ENCODE measurements at places on chromosomes 1 and 21. TPM values are rescaled to one million over a fixed set of nuclear protein-coding genes. Genes with fewer than 3 reads are reported as not detected.
A peak's percentile ranks its signal among the peaks of the same experiment; 100 is the strongest.

- no peaks in the 10 kb centered on the region for H3K4me1 ChIP-seq
- DNase-seq = no peak
- H3K4me3 ChIP-seq = no peak overlapping the region
- H3K36me3 ChIP-seq = no peaks in the 10 kb centered on the region
Measured at GRCh38 chr1:108141621-108142020, 58.5 kb downstream of the SLC25A24 start.

DNA sequence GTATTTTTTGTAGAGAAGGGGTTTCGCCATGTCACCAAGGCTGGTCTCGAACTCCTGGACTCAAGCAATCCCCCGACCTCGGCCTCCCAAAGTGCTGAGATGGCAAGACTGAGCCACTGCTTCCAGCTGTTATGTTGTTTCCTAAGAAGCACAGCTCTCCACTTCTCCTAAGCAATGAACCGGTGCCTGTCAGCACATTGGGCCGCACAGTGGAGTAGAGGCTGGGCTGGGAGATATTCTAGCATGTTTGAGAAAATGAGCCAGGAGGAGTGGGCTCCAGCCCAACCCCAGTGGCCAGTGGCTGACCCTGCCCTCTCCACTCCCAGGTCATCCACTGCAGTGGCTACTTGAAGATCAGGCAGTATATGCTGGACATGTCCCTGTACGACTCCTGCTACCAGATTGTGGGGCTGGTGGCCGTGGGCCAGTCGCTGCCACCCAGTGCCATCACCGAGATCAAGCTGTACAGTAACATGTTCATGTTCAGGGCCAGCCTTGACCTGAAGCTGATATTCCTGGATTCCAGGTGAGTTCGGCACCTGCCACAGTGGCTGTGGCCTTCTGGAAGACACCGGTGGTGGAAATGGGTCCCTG, 27.0 kb downstream of the SIM2 start:
- H3K27ac ChIP-seq = no peak overlapping the region
- no peaks in the 10 kb centered on the region for H3K4me1 ChIP-seq
- DNase-seq = no peak
- peaks cover 37% of the 10 kb centered on the region for H3K27me3 ChIP-seq
- H3K36me3 ChIP-seq = no peaks in the 10 kb centered on the region
- H3K4me3 ChIP-seq = no peak overlapping the region

The ANGPTL3 gene
- total RNA-seq = not detected

- no peak overlapping the region for H3K4me3 ChIP-seq
- no peaks in the 10 kb centered on the region for H3K36me3 ChIP-seq
- H3K27me3 ChIP-seq = no peaks in the 10 kb centered on the region
- H3K27ac ChIP-seq = no peak overlapping the region
Measured at GRCh38 chr1:31381394-31382294, 8.8 kb upstream of the FABP3 start.

- no peak overlapping the region for H3K27ac ChIP-seq
- no peaks in the 10 kb centered on the region for H3K4me1 ChIP-seq
- peaks cover 22% of the 10 kb centered on the region for H3K27me3 ChIP-seq
- no peak overlapping the region for H3K4me3 ChIP-seq
- H3K36me3 ChIP-seq = no peaks in the 10 kb centered on the region
- DNase-seq = no peak
Measured at GRCh38 chr1:165144757-165145397, 211.6 kb downstream of the LMX1A start.

DNA sequence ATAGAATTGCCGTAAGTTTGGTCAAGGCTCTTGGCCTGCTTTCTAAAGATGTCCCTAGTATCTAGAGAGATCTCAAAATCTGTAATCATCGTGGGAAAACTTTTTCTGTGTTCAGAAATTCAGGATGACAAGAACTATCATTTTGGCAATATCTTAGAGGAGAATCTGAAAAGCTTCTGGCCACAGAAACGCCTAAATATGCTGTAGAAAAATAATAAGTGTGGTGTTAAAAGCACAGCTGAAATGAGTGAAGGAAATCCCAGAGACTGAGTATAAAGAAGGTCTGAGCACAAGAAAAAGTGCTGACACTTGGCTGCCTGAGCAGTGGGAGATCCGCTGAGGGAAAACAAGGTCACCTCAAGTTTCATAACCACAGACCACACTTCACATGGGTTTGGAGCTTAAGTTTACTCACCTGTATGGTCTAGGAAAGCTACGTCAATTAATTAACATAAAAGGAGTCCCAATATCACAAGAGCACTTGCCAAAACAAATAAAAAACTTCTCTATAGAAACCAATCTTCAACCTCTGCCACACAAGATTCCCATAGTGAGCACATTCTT, 235.2 kb upstream of the IRF2BP2 start:
- H3K4me3 ChIP-seq = no peak overlapping the region
- H3K4me1 ChIP-seq = no peaks in the 10 kb centered on the region
- H3K36me3 ChIP-seq = no peaks in the 10 kb centered on the region
- no peak for DNase-seq

DNA sequence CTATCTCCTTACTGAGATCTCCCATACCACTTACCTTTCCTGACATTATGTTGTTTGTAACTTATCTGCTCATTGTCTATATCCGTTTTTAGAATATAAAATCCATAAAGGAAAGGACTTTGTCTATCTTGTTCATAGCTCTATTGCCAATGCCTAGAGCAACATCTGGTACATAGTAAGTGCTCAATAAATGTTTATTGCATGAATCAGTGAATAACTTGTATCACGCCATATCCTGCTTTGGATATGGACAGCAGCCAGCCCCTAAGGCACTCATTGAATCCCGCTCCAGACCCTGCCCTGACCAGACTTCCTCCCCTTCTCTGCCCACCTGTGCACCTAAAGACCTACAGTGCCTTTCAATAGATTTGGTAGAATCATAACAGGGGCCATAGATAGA, 298.1 kb upstream of the PLXNA2 start:
- H3K27me3 ChIP-seq = no peaks in the 10 kb centered on the region
- no peak overlapping the region for H3K4me3 ChIP-seq
- no peaks in the 10 kb centered on the region for H3K4me1 ChIP-seq
- no peak overlapping the region for H3K27ac ChIP-seq

DNA sequence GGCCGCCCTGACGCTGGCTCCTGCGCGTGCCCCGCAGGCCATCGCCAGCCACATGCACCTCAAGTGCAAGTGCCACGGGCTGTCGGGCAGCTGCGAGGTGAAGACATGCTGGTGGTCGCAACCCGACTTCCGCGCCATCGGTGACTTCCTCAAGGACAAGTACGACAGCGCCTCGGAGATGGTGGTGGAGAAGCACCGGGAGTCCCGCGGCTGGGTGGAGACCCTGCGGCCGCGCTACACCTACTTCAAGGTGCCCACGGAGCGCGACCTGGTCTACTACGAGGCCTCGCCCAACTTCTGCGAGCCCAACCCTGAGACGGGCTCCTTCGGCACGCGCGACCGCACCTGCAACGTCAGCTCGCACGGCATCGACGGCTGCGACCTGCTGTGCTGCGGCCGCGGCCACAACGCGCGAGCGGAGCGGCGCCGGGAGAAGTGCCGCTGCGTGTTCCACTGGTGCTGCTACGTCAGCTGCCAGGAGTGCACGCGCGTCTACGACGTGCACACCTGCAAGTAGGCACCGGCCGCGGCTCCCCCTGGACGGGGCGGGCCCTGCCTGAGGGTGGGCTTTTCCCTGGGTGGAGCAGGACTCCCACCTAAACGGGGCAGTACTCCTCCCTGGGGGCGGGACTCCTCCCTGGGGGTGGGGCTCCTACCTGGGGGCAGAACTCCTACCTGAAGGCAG, 23.4 kb upstream of the ARF1 start:
- H3K4me3 ChIP-seq = peak overlapping the region; percentile 42
- peaks cover 26% of the 10 kb centered on the region for H3K27me3 ChIP-seq
- no peaks in the 10 kb centered on the region for H3K36me3 ChIP-seq
- DNase-seq = no peak
- H3K4me1 ChIP-seq = peaks cover 11% of the 10 kb centered on the region

The CFAP57 gene
- 2.4 TPM for total RNA-seq

GRCh38 chr1:104746994-104747393, 997.3 kb downstream of the AMY1C start:
- no peaks in the 10 kb centered on the region for H3K27me3 ChIP-seq
- H3K36me3 ChIP-seq = no peaks in the 10 kb centered on the region
- H3K27ac ChIP-seq = no peak overlapping the region
- no peaks in the 10 kb centered on the region for H3K4me1 ChIP-seq

DNA sequence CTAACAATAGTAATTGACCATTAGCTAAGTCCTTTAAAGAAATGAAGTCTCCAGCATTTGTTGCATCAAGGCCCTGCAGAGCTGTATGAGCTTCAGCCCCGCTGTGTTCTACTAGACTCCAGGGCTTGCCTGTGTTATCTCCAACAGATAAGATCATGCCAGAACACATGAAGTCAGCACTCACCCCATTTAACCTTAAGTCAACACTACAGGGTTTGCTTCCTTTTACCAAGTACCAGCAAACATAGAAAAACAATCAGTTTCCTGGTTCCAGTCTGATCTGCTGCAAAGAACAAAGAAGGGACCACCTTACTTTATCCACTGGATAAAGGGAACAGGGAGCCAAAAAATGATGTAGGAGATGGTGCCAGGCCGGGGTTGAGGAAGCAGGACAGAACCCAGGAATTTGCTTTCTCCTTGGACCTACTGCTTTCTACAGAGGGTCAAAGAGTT, 41.3 kb upstream of the ENAH start:
- H3K4me3 ChIP-seq = no peak overlapping the region
- peak overlapping the region; percentile 72 for H3K27ac ChIP-seq
- no peak for DNase-seq
- H3K4me1 ChIP-seq = peaks cover 14% of the 10 kb centered on the region

The PCNX2 gene
- total RNA-seq = 9.9 TPM

GRCh38 chr1:82542766-82543165, 742.0 kb downstream of the ADGRL2 start:
- H3K36me3 ChIP-seq = no peaks in the 10 kb centered on the region
- DNase-seq = no peak
- no peak overlapping the region for H3K4me3 ChIP-seq
- H3K4me1 ChIP-seq = no peaks in the 10 kb centered on the region
- no peaks in the 10 kb centered on the region for H3K27me3 ChIP-seq
- no peak overlapping the region for H3K27ac ChIP-seq

The FRRS1 gene
- 15.1 TPM for total RNA-seq

- no peak overlapping the region for H3K27ac ChIP-seq
- DNase-seq = peak; percentile 60
- H3K4me1 ChIP-seq = peaks cover 48% of the 10 kb centered on the region
Measured at GRCh38 chr1:201885531-201886075, 3.1 kb upstream of the SHISA4 start.

The KRTAP13-1 gene
- not detected for total RNA-seq

DNA sequence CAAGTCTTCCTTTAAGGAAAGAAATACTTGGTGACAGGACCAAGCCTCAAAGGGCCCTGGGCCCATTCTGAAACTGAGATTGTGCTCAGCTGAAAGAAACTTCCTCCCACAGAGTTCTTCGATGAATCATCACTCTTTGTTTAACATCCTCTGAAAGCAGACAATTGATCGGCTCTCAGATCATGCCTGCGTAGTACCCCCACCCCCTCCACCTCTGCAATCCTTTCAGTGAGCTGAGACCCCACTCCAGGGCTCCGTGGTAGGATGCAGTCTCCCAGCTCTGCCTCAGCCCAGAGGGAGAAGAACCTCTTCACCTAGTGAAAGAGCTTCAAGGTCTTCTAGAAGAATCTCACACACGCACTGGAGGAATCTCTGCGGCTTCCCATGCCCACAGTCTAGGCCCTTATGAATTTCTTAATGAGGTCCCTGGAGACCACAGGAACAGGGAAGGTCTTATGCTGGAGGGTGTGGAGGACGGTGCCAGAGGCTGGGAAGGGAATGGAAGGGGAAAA, 104.9 kb upstream of the SOD1 start:
- H3K27me3 ChIP-seq = peaks cover 51% of the 10 kb centered on the region
- H3K4me3 ChIP-seq = no peak overlapping the region
- DNase-seq = no peak

The FCRL2 gene
- total RNA-seq = 0.99 TPM

DNA sequence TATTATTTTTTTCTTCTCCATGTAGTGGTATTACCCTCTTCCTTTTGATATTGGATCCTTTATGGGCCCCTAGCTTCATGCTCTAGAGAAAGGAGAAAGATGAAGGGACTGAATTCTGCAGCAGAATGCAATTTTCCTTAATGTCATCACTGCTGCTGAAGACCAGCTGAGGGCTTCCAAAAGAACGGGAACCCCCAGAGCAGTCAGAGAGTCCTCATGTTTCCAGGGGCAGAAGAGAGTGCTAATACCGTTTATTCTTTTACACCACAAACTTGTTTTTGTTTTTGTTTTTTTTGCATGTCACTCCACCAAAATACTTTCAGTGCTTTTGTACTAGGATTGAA, 21.1 kb upstream of the TBX15 start:
- no peak overlapping the region for H3K4me3 ChIP-seq
- H3K27ac ChIP-seq = no peak overlapping the region
- H3K27me3 ChIP-seq = peaks cover 66% of the 10 kb centered on the region
- H3K36me3 ChIP-seq = no peaks in the 10 kb centered on the region
- H3K4me1 ChIP-seq = peaks cover 6% of the 10 kb centered on the region
